ENCODE measurements at places on chromosomes 2 and 18.

DNA sequence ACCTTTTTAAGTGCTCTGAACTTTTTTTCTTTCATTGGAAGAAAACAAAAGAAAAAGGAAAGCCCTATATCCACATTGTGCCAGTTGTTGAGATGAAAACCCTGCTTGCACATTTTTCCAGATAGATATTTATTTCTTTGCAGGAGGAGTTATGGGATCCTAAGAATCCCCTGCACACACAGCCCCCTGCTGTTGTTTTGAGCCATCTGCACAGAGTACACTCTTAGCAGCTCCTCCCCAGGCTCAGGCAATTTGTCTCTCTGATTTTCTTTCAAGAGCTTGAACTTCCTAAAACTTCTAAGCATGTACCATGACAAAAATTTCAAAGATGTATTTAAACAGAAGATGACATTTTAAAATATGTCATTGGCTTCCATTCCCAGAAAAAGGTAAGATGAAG, 436.9 kb downstream of the METTL4 start:
- DNase-seq = no peak

GRCh38 chr18:55321265-55322177, 266.5 kb downstream of the TCF4 start:
- peak; percentile 77 for DNase-seq

DNA sequence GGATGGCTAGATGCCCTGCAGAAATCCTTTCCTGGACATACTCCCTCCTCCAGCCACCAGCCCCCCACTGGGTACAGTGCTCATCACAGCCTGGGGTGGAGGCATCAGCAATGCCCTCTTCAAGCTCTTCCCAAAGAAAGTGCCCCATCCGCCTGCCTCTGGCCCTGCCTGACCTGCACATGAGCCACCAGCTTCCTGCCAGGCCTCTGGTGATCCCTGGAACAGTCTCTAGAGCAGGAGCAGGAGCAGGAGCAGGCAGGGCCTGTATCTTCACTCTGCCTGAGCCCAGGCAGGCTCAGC, 54.1 kb upstream of the CAB39 start:
- no peak for DNase-seq

GRCh38 chr2:12715258-12716031, 1.3 kb upstream of the TRIB2 start:
- DNase-seq = no peak

GRCh38 chr18:8998481-8999217, 103.8 kb upstream of the NDUFV2 start:
- DNase-seq = no peak

DNA sequence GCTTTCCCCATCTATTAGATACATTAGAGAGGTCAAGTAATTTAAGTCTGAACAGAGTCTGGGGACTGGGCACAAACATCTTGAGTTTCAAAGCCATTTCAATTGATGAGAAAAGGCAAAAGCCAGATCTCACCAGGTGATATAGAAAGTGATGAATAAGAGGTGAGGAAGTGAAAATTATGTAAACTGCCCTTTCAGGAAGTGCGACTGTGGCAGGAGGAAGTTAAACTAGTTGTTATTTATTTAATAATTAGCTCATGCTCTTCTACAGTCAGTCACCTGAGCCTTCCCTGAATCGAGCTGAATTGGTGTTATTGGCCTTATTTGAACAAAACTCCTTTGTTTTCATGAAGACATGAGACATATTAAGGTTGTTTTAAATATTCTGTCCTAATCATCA, 115.1 kb downstream of the CDH20 start:
- DNase-seq = no peak

DNA sequence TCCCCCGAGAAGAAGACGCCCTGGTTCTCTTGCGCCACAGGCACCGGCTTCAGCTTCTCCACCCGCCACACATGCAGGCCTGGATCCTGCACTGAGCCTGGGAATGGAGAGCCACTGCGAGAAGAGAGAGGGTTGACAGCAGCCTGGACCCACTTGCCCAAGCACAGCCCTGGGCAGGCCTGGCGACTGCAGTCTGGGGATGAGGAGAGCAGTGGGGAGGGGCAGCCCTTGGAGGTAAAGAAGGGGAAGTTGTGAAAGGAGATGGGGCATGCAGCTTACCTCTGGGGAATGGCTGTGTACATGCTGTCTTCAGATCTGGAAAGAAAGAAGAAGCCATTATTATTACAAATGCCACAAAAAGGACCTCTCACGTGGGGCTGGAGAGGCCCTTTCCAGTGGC, 8.3 kb downstream of the CAPG start:
- DNase-seq = no peak

DNA sequence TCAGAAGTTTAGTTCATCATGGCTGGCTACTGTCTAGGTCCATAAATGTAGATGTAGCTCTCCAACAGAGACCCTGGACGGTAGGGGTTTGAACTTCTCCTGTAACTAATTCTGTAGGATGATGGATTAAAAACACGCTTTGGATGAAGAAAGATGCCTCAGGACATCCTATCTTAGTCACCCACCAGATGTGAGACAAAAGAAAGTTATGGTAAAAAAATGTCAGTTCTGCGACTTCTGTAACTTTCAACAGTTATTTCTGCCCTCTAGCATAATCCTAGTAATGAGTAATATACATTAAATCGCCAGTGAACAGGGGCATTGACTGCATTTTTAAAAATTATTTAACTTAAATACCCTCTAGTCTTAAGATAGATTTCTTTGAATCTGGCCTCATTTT, 210.1 kb upstream of the LRATD1 start:
- DNase-seq = no peak

DNA sequence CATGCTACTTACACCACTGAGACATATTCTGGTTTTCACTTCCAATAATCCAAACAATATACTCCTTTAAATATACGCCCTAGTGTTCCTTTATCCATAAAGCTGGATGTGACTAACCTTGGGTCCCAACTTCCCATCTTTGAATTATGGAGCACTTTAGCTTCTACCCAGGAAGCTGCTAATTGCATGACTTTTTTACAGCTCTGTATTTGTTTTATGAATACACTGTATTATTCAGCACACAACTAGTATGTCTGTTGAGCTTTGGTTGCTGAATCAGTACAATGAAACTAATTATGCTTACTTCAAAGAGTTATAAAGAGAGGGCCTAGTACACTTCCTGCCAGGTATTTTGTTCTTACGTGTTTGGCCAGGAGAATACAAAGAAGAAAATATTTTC, 118.5 kb downstream of the BAZ2B start:
- no peak for DNase-seq

- no peak for DNase-seq
Observed at GRCh38 chr2:19185086-19185485, 173.3 kb downstream of the OSR1 start.

DNA sequence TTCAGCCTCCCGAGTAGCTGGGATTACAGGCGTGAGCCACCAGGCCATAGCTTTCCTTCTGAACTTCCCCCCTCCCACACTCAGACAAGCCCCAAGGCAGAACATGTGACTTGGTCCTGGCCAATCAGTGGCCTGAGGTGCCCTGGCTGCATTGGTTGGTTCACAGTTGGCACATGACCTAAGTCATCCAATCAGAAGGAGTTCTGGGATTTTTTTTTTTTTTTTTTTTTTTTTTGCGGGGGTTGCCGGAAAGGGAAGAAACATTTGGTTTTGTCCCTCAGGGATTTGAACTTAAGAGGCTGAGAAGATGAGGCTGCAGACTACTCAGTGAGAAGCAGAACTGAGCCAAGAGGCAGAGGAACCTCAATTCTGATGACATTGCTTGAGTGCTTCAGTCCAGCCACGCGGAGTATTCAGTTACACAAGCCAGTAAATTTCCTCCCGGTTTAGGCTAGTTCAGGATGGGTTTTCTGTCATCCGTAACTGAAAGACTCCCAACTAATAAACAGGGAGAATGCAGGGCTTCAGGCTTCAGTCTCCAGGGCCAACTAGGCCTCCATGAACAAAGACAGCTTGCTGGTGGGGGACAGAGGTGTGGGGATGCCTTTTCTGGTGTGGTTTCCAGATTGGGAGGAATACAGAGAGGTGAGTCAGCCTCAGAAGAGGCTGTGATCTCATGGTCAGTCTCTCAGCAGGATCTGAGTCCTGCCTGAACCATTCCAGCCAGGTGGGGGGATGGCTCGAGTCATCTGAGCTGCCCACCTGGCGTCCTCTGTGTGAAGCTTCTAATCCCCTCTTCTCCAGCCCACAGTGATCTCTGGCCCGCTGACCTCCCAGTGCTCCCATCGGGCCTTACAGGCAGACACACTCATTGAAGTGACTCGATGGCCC, 9.2 kb downstream of the PTMA start:
- no peak for DNase-seq

All from amniotic stem cell (primary cell).